ENCODE measurements at places on chromosomes 1 and 21. TPM values are rescaled to one million over a fixed set of nuclear protein-coding genes. Genes with fewer than 3 reads are reported as not detected.

TGFB2 gene
- not detected for total RNA-seq

IGSF3 gene
- total RNA-seq, result 4.9 TPM

FCRL6 gene
- 0.16 TPM for total RNA-seq

CR1 gene
- total RNA-seq, result 0.09 TPM

TMEM54 gene
- total RNA-seq, result 1.4 TPM

- no peak for DNase-seq
Observed at GRCh38 chr1:8189931-8190483, 127.9 kb upstream of the SLC45A1 start.

GRCh38 chr21:46594276-46594675 is 10.6 kb downstream of the S100B start:
- no peak for DNase-seq

GRCh38 chr21:42552407-42553336 is 39.0 kb downstream of the SLC37A1 start:
- DNase-seq, result no peak

DNA sequence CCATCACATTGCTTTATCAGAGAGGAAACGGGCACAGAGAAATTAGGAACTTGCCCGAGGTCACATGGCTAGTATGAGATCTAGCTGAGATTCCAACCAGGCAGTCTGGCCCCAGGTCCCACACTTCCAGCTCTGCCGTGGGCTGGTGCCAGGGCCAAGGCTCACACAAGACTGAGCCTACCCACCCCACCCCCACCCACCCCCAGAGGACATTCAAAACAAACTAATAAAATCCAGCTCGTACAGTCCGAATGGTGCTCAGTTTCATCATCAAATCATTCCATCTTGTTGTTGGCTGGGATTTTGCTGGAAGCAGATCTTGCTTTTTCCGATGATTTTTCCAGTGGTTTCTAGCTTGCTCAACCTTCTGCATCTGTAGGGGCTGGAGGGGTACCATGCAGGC is 27.9 kb downstream of the MATN1 start:
- no peak for DNase-seq

GRCh38 chr1:161127649-161128048 is 4.8 kb downstream of the DEDD start:
- DNase-seq, result no peak

GRCh38 chr1:54885807-54886723 is 930 bp downstream of the DHCR24 start:
- no peak for DNase-seq

GRCh38 chr1:54475946-54476516 is 69.8 kb upstream of the SSBP3 start:
- DNase-seq, result no peak

DNA sequence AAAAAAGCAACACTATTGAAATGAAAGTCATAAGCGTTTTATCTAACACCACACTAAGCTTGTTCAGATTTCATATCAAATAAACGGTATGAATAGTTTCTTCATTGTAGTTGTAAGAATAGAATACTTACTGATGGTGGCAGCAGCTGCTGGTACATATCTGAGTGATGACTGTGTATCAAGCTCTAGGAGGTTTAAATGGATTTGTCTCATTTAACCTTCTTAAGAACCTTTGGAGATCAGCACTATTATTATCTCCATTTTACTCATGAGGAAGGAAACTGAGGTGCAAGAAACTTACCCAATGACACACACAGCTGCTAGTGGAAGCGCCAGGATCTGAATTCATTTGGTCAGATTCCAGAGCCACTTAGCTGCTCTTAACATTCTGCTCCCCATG is 104.0 kb downstream of the EIF4G3 start:
- no peak for DNase-seq
